ENCODE measurements at places on chromosomes 1 and 21.

GRCh38 chr1:117971777-117972176 lies 42.2 kb downstream of the WDR3 start:
- no peak for DNase-seq

- DNase-seq = no peak
These were observed 650.1 kb downstream of the KCNT2 start for GRCh38 chr1:195958131-195958530.

DNA sequence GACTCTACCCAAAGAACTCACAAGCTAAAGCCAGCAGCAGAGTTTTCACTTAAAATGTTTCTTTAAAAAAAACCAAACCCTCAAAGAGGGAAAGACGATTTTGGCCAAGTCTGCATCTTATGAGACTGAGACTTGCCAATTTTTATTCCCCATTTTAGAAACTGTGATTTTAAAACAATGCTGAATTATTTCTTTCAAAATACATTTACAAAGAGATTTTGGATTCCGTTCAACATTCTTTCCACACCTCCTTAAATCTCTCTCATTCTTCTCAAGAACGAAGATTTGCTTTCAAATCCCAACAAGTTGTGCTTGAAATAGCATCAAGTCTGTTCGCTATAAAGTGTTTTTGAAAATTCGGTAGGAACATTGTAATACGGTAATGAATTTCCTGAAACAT lies 133.9 kb upstream of the VANGL1 start:
- no peak for DNase-seq

DNA sequence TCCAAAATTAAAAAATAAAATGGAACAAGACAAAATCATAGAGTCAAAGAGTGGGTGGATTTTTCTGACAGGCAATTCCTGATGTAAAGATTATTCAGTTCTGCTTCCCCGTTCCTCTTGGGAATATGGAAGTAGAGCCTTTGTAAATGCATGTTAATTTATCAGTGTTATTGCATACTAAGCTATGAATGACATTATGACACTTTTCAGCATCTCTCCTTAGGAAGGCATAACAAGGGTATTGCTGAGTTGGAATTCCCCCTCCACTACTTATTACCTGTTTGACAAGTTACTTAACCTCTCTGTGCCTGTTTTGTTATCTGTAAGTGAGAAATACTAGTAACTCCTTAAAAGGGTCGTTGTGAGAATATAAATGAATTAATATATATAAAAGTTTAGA lies 640.4 kb downstream of the LMO4 start:
- DNase-seq = no peak

- DNase-seq = no peak
These were observed 3.7 kb downstream of the CYB561D1 start for GRCh38 chr1:109497449-109498160.

GRCh38 chr1:12692967-12693782 lies 22.7 kb upstream of the AADACL3 start:
- DNase-seq = no peak

DNA sequence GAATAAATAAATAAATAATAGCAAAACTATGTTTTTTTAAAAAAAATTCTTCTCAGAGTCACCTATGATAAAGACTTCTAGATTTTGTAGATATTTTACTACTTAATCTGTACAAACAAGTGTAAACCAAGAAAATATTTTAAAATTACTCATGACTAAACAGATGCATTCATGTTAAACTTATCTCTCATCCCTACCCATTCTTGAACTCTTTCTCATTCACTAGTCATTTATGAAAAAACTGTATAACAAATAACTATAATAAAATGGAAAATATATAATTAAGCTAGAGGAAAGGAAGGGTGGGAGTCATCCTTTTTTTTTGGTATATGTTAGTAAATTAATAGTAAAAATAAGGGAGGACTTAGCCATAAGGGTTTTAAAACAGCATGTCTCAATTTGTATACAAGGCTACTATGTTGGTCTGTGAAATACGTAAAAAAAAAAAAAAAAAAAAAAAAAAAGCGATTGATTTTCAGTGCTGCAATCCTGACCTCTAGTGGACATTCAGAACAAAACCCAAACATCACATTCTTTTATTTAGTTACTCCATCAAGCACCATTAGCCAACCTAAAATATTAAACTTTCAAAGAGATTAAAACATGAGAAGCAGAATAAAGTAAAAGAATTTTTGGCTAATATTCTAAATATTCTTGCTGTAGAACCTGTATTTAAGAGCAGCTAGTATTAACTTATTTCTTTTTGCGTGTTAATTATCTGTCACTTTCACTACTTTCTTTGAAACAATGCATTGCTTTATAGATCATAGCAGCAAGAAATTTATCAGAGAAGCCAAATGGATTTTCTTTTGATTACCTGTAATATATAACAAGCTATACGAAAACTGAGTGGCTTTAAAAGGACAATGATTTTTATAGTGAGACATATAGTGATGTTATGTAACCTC lies 255.8 kb upstream of the CACYBP start:
- DNase-seq = no peak

GRCh38 chr1:88074661-88075060 lies 609.4 kb upstream of the PKN2 start:
- DNase-seq = no peak

DNA sequence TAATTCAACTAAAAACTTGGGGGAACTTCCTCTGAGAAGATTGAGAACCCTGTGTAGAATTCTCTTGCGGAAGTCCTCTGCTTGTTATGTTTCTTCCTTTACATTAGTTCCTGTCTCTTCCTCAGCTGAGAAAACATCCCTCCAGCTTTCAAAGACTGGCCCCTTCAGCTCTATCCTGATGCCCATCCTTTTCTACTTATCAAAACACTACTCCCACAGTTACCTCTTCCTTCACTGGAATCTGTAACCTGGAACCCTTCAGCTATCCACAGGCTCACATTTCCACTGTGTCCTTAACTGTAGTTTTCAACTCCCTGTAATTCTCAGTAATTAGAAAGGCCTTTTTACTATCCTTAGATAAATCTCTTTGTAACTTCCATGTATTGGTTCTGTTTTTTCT lies 6.0 kb upstream of the DEDD start:
- DNase-seq = no peak

GRCh38 chr1:5189384-5189783 lies 535.0 kb downstream of the AJAP1 start:
- DNase-seq = no peak

GRCh38 chr1:43199093-43199726 lies 27.1 kb downstream of the CFAP57 start:
- no peak for DNase-seq

DNA sequence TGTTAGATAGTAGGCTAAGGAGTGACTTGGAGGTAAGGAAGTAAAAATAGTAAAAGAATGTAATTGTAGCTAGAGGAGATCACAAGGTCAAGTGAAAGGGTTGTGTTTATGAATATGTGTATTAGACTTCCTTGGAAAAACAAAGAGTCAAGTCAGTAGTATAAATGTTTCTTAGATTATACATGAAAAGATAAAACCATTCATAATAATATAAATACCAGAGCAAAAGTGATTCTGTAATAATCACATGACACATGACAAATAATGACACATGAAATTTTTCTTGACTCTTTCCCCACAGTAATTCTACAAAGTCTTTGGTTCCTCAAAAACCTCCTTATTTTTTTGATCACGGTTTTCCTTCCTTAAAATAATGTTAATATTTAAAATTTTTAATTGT lies 56.4 kb downstream of the IVNS1ABP start:
- no peak for DNase-seq

GRCh38 chr1:43422995-43423671 lies 30.6 kb downstream of the HYI start:
- DNase-seq = no peak

DNA sequence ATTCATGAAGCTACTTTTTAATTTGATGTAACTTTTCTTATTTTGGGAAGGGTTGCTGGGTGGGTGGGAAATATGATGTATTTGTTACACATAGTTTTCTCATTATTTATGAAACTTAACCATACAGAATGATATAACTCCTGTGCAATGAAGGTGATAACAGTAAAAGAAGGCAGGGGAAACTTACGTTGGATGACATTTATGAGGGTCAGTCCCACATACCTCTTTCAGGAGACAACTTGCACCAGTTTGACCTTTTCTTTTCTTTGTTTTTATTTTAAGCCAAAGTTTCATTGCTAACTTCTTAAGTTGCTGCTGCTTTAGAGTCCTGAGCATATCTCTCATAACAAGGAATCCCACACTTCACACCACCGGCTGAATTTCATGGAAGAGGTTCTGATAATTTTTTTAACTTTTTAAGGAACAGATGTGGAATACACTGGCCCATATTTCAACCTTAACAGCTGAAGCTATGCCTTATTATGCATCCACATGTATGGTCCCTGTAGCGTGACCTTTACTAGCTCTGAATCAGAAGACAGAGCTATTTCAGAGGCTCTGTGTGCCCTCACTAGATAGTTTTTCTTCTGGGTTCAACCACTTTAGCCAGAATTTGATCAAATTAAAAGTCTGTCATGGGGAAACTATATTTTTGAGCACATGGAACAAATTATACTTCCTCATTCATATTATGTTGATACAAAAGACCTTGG lies 28.0 kb upstream of the KIAA1614 start:
- no peak for DNase-seq

DNA sequence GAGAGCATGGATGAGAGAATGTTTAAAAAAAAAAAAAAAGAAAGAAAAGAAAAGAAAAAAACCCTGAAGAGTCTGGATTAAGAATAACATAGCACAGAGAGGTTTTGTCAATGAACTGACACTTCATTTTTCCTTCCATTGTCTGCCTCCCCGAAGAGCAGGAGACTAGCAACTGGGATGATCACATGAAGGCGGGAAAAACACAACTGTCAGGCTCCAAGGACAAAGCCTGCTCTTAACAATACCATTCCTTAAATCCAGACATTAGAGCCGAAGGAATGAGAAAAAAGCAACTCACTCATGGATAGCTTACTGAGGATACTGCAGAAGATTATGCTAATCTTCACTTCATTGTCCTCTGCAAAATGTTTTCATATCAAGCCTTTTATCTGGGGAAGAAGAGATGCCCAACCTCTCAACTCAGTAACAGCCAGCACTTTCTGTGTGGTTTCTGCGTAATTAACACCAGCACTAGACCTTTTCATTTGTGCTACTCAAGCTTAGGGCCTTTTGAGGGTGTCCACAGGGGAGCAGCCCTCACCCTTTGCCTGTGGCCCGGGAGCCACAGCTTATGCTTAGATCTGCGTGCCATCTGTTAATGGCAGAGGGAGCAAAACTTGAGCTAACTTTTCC lies 182.3 kb downstream of the BARHL2 start:
- DNase-seq = no peak

- DNase-seq = no peak
These were observed 26.5 kb downstream of the CD34 start for GRCh38 chr1:207884266-207885029.

All from stimulated activated CD8-positive, alpha-beta memory T cell treated with anti-CD3 and anti-CD28 coated beads, Interleukin-4, amount 100 ng/mL, for 48 hours (primary cell).